ENCODE measurements at places on chromosomes 3 and 15. TPM values are rescaled to one million over a fixed set of nuclear protein-coding genes. Genes with fewer than 3 reads are reported as not detected.

The SIDT1 gene
- 0.55 TPM for total RNA-seq

DNA sequence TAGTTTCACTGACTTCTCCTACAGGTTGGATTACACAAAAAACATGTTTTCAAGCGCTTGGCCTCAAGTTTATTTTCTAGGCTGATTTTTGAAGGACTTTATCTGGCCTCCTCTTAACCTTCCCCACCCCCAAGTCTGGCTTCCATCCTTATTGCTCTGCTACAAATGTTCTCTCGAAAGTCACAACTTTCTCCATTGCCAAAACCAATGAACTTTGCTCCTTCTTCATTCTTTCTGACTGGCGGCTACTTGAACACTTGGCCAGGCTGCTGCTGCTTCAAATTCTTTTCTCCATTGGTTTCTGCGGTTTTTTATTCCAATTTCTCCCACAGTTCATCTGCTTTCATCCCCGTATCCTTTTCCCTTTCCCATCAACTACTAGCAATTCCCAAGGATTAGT, 106.6 kb downstream of the TOP2B start:
- no peak for DNase-seq

DNA sequence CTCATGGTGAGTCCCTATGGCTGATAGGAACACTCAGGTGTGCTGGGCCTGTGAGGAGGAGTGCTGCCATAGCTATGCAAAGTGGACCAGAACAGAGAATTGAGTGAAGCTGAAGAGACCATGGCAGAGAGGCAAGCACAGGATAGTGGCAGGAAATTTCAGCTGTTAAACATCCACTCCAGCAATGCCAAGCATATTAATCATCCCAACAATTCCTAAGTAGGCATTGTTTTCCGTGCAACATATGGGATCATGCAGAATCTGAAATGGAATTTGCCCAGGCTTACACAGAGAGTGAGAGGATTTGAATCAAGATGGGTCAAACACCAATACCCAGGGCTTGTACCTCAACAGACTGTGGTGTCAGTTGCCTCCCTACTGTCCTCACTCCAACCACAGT, 582.6 kb upstream of the UBE2E2 start:
- DNase-seq, result no peak

The NOX5 gene
- total RNA-seq, result 0.13 TPM

- DNase-seq, result no peak
Observed at GRCh38 chr15:80202641-80203360, 49.2 kb downstream of the CTXND1 start.

GRCh38 chr15:64222573-64223366, 59.9 kb upstream of the PPIB start:
- no peak for DNase-seq

GRCh38 chr3:188589071-188589470, 435.1 kb downstream of the LPP start:
- DNase-seq, result no peak

DNA sequence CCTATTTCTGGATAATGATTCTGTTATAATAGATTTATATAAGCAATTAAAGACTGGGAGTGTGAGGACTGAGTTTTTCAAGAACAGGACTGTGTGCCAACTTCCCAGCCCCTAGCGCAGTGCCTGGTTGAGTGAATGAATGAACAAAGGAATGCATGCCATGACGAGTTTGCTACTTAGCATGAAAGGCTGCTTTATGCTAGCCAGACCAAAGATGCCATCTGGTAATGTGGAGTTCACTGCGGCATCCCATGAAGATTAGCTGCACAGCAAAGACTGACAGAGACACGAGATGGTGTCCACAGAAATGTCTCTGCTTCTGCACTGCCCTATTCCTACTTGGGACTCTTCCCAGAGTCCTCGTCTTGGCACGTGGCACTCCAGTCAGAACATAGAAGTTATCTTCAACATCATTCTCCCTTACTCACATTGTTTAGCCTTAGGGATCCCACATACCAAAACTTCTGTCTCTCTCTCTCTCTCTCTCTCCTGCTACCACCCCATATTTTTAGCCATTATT, 283.9 kb upstream of the CTNNB1 start:
- DNase-seq, result no peak

DNA sequence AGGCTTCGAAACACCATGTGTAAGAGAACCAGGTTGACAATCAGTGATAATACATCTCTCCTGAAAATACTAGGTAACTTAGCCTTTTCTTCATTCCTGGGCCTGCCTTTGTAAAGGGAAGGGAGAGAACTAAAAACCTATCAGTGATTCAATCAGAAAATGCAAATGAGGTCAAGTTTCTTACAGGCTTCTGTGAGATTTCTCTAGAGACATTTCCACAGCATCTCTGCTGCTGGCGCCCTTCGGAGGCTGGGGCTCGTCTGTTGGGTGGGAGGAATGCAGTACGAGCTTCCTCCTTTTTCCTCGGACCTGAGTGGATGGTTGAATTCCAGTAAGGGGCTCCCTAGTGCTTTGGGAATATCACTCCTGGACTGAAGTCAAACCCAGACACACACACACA, 340.4 kb upstream of the ICE2 start:
- DNase-seq, result no peak

- no peak for DNase-seq
Observed at GRCh38 chr3:11312166-11312565, 40.0 kb downstream of the ATG7 start.

The TPRA1 gene
- total RNA-seq, result 25.1 TPM

The XIRP1 gene
- total RNA-seq, result not detected

The SST gene
- total RNA-seq, result not detected

DNA sequence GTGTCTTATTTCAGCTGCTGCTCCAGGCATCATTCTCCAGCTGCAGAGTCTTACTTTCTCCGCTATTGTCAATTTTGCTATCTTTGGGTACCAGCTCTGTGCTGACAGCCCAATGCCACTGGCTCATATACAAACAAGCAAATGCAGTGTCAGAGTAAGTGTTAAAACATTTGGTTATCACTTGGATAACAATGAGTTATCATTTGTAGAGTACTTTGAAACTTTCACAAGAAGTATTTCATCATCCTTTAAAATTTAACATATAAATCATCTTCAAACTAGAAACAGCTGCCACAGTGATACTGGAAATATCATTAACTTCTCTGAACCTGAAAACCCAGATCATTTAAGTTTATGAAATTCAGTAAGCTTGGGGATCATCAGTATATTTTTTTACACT, 13.8 kb downstream of the TSPAN3 start:
- no peak for DNase-seq

GRCh38 chr3:171807806-171808205, 2.5 kb downstream of the PLD1 start:
- no peak for DNase-seq

- DNase-seq, result no peak
Observed at GRCh38 chr3:117272876-117273523, 563.4 kb downstream of the TUSC7 start.

GRCh38 chr15:20356911-20357480, 184.6 kb downstream of the GOLGA6L6 start:
- DNase-seq, result no peak

- DNase-seq, result no peak
Observed at GRCh38 chr3:57855281-57855680, 99.2 kb downstream of the SLMAP start.

DNA sequence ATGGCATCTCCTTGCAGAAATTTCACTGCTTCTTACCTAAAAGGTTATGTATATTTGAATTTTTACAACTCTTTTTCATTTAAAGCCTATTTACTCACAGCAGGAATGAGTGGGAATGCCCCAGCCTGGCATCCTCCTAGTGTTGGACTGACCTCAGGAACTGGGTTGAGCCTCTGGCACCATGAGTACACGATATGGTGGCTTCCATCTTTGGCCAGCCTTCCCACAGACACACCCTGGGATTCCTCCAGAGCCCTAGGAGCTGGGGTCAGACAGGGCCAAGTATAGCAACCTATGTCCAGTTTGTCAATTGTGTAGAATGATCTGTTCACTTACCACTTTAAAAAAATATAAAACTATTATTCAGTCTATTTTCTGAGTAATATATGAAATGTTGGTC, 57.2 kb upstream of the HEG1 start:
- DNase-seq, result no peak

The CYP1A2 gene
- 120 TPM for total RNA-seq

The GPR176 gene
- 0.88 TPM for total RNA-seq

- DNase-seq, result no peak
Observed at GRCh38 chr3:74639681-74640080, 25.2 kb upstream of the CNTN3 start.

DNA sequence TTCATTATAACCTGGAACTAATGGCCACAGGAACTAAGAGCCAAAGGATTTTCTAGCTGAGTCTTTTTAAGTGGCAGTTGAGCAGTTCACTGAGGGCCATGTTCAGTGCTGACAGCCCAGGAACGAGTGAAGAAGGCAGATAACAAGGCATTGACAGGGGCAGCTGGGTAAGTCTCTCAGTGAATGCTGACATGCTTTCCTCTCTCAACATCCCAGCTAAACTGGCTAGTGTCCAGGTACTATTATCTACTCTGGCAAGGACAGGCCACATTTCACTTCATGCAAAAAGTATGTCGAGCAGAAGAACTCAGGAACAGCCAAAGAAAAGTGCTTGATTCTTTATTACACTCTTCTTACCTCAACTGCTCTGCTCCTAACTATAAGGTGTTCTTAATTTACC, 515.9 kb downstream of the NLGN1 start:
- no peak for DNase-seq

DNA sequence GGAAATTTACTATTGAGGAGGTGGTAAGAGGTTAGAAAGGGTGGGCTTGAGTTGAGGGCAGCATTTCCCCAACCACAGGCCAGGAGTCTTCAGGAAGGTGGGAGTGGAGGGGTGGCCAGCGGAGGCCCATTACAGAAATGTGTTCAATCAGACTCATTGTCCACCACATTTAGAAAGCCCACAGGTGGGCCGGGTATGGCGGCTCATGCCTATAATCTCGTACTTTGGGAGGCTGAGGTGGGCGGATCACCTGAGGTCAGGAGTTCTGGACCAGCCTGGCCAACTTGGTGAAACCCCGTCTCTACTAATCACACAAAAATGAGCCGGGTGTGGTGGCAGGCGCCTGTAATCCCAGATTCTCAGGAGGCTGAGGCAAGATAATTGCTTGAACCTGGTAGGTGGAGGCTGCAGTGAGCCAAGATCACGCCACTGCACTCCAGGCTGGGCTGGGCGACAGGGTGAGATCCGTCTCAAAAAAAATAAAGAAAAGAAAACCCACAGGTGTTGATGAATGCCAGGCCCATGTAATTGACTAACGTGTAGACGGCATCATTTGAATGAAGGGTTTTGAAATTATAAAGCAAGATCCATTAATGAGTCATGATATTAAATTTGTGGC, 12.2 kb upstream of the SYNM start:
- DNase-seq, result peak; percentile 16

DNA sequence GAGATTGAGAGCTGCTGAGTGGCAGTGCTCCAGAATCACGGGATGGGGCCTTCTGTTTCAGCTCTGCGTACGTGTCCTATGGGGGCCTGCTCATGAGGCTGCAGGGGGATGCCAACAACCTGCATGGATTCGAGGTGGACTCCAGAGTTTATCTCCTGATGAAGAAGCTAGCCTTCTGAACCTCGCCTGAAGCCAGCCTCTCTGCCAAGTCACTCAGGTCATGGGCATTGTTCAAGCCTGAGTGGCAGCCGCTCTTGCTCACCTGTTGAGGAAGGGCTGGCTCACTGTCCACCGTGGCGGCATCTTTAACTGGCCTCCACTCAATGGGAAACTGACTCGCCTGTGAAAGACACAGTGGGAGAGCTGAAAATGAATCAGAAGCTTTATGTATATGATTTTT, 6.6 kb downstream of the POLR2H start:
- DNase-seq, result no peak
